ENCODE measurements at places on chromosomes 16 and 17. TPM values are rescaled to one million over a fixed set of nuclear protein-coding genes. Genes with fewer than 3 reads are reported as not detected.

DBNDD1 gene
- total RNA-seq, result 21.8 TPM

HSD11B2 gene
- total RNA-seq, result 0.98 TPM

TBC1D3G gene
- not detected for total RNA-seq

ENGASE gene
- total RNA-seq, result 9.0 TPM

CCL16 gene
- not detected for total RNA-seq

TMEM238L gene
- not detected for total RNA-seq

PLCG2 gene
- 1.3 TPM for total RNA-seq

CD300A gene
- not detected for total RNA-seq

PRSS8 gene
- total RNA-seq, result 13.1 TPM

RASD1 gene
- total RNA-seq, result 0.33 TPM

ALDH3A1 gene
- total RNA-seq, result 0.33 TPM

TMC7 gene
- total RNA-seq, result 0.33 TPM

PLLP gene
- total RNA-seq, result 9.6 TPM

CEMP1 gene
- total RNA-seq, result not detected

PRSS21 gene
- 1.6 TPM for total RNA-seq

TNFSF12 gene
- 13.5 TPM for total RNA-seq

KRTAP4-4 gene
- total RNA-seq, result not detected

HOXB7 gene
- 12.1 TPM for total RNA-seq

NAGS gene
- total RNA-seq, result 9.0 TPM

AGRP gene
- not detected for total RNA-seq

ATP2A1 gene
- total RNA-seq, result 0.89 TPM

SCARF1 gene
- total RNA-seq, result 2.7 TPM

C17orf113 gene
- total RNA-seq, result 0.76 TPM

REXO5 gene
- 4.9 TPM for total RNA-seq

OTOP2 gene
- total RNA-seq, result not detected

PPY gene
- not detected for total RNA-seq

KRT12 gene
- 0.13 TPM for total RNA-seq

GRIN2C gene
- total RNA-seq, result 0.13 TPM

ITGAD gene
- total RNA-seq, result not detected

VTN gene
- total RNA-seq, result 0.13 TPM

GGA3 gene
- 17.9 TPM for total RNA-seq

SDR42E2 gene
- not detected for total RNA-seq

ACE gene
- total RNA-seq, result 0.49 TPM

SYNGR2 gene
- 59.3 TPM for total RNA-seq

CA7 gene
- not detected for total RNA-seq

JPT1 gene
- 257 TPM for total RNA-seq

KRT20 gene
- under 0.01 TPM for total RNA-seq

PTX4 gene
- total RNA-seq, result not detected

KRTAP9-3 gene
- not detected for total RNA-seq

CLDN9 gene
- under 0.01 TPM for total RNA-seq

RFWD3 gene
- total RNA-seq, result 50.0 TPM

ATP2C2 gene
- total RNA-seq, result not detected

PRKCA gene
- 20.7 TPM for total RNA-seq

KANSL1 gene
- total RNA-seq, result 38.4 TPM

KRTAP4-9 gene
- not detected for total RNA-seq

SOST gene
- not detected for total RNA-seq

NECAB2 gene
- 1.3 TPM for total RNA-seq

CIAO2B gene
- total RNA-seq, result 158 TPM

ACAP1 gene
- total RNA-seq, result 0.38 TPM

ODAD4 gene
- 1.0 TPM for total RNA-seq

B3GNT9 gene
- 13.3 TPM for total RNA-seq

CCL2 gene
- total RNA-seq, result 5.4 TPM

AMDHD2 gene
- total RNA-seq, result 45.9 TPM

CDK3 gene
- 2.4 TPM for total RNA-seq

KCNG4 gene
- total RNA-seq, result not detected

CDK5R1 gene
- 3.0 TPM for total RNA-seq

CMTM2 gene
- total RNA-seq, result 0.13 TPM

HOXB2 gene
- 51.0 TPM for total RNA-seq

CSH1 gene
- total RNA-seq, result not detected

ASGR1 gene
- total RNA-seq, result 0.63 TPM

All from mesangial cell (primary cell).